DMS79 treated with DMSO at 0.1 percent for 48 hours (cell line): ENCODE measurements at places on chromosomes 4 and X.
A peak's percentile ranks its signal among the peaks of the same experiment; 100 is the strongest.

DNA sequence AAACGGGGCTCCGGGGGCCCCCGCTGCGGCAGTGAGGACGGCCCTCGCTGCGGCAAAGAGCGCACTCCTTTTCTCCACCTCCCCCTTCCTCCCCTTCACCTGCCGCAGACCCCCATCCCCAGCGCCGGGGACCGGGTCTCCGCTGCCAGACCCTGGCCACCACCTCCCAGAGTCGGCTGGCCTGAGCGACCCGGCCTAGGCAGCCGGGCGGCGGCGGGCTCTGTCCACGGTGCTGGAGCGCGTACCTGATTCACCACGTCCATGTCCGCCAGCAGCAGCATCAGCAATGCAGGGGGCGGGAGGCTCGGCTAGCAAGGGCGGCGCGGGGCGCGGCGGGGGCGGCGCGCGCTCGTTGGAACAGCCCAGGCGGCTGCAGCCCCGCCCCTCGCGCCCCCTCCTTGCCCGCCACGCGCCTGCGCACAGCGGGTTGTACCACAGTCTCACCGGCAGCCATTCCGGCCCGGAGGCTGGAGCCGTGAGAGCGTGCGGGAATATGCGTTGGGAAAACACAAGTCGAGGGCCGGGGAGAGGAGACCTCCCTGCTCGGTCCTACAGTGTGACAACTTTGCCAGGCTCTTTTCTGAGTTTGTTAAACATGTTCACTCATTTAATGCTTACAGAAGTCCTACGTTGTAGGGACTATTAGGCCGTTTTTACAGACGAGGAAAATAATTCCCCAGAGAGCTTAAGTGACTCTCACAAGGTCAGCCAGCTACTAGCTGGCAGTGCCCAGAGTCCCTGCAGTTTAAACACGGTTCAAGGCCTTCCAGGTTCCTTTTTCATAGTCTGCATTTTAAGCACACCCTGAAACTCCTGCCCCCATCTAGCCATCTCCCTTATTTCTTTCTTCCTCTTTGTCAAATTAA, at the start of gene SYP:
Gene SYP, minus strand, starts transcription at position 288 of the 866 bp plus-strand sequence. Its CDS starts 7 bp downstream, at position 281.
- DNase-seq = peak; percentile 60

GRCh38 chr4:152734699-152735050, 44.9 kb downstream of the TIGD4 start:
- no peak for DNase-seq

DNA sequence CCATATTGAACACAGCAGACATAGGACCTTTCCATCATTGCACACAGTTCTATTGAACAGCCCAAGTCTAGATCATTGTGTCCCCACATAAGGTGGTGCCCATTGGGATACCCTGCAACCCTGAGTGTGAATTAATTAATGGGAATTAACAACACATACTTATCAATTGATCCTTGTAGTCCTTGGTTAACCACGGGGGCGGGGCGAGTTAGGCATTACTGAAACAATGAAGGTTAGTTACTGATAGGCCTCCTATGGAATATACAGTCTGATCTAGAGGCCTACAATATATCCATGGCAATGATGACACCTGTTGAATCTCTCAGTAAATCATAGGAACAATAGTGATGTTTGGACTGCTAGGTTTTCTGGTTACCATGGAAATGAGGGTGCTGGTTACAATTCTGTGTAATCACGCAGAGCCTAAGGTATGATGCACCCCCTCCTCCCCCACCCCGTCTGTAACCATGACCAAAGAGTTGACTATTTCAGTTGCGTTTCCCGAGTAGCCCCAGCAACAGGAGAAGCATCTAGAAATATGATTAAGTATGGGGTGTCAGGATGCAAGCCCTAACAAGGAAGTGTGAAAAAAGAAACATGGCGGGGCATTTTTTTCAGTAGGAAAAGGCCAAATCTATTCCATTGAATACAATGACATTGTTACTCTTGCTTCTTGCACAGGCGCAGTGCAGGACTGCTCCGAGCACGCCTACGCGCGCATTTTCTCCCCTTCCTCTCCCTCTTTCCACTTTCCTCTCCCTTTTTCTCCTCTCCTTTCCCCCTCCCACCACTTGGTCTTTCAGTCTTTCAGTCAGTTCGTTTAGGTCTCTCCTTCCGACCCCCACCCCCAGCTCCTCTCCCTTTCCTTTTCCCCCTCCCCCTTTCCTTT, 677 bp upstream of the NONO start:
- DNase-seq = peak; percentile 99

DNA sequence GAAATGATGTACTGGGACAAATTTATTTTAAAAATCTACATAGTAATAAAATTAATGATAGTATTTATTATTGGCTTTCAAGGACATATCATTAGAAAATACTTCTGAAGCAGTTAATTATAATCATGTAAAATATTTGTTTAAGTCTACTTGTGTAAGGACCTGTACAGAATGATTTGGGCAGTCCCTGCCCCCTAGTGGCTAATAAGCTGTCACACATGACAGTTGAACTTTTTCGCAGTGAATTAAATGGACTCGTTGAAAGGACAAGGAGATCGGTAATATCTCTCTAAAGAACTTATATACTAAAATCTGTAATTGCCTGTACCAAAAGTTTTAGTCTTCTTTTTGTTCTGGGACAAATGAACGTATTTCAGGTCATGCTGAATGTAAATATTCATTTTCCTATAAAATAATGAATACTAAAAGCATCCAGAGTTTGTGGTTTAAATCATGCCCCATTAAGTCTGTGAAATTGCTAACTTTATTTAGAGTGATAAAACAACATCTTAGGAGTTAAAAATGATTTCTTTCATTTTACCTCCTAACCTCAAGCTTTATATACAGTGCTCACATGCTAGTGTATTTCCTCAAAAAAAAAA, 13.6 kb downstream of the EXOC1 start:
- DNase-seq = peak; percentile 36

- DNase-seq = no peak
Observed at GRCh38 chrX:136336623-136337022, 35.9 kb downstream of the ADGRG4 start.

GRCh38 chrX:20432746-20433387, 166.2 kb upstream of the RPS6KA3 start:
- DNase-seq = no peak

- peak; percentile 11 for DNase-seq
Observed at GRCh38 chr4:73341454-73341853, 62.6 kb upstream of the ALB start.

DNA sequence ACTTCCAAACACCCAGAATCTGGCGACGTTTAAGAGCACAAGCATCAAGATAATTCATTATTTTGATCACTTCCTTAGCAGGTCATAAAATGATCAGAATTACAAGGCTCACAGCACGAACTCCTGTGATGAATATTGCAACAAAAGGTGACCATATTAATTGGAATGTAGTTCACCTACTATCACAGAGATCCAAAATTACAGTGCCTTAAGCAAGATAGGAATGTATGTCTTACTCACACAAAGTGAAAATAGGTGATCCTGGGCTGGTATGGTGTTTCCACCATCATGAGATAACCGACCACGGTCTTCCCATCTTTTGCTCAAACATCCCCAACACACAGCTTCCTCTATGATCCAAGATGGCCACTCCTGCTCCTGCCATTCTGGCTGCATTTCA, 131.2 kb downstream of the SCFD2 start:
- DNase-seq = no peak

DNA sequence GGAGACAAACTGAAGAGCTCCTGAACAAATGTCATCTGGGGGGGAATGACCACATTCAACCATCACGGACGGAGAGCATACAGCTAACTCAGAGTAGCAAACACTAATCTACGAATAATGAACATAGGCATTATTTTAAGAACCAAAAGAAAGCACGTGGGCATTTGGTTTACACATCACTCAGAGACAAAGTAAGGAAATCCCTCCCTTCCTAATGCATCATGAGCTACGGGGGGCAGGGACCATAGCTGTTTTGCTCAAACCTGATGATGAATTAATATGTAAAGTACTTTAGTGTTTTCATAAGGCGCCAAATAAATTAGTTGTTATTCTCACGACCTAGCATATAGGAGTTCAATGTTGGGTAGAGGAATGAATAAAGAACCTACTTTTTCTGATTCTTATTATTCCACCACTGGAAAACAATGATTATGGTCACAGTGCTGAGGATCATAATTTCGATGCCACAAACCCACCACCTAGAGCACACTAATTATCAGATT, 11.7 kb upstream of the TMEM156 start:
- no peak for DNase-seq

- no peak for DNase-seq
Observed at GRCh38 chrX:15988661-15989603, 134.3 kb upstream of the AP1S2 start.

DNA sequence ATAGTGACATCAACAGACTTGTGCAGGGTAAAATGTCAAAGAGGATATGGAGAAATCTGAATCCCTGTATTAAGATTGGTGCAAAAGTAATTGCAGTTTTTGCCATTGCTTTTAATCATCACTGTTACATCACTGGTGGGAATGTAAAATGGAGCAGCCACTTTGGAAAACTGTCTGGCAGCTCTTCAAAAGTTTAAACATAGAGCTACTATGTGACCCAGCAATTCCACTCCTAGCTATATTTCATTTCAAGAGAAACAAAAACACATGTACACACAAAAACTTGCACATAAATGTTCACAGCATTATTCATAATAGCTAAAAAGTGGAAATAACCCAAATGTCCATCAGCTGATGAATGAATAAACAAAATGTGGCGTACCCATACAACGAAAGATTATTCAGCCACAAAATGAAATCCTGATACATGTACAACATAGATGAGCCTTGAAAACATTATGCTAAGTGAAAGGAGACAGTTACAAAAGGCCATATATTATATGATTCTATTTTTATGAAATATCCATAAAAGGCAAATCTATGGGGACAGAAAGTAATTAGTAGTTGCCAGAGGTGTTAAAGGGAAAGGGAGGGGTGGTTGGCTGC, 106.4 kb downstream of the AMELX start:
- no peak for DNase-seq

- no peak for DNase-seq
Observed at GRCh38 chr4:64975177-64975576, 565.9 kb upstream of the TECRL start.

- DNase-seq = peak; percentile 31
Observed at GRCh38 chr4:157700898-157701694, 471.7 kb downstream of the GASK1B start.

DNA sequence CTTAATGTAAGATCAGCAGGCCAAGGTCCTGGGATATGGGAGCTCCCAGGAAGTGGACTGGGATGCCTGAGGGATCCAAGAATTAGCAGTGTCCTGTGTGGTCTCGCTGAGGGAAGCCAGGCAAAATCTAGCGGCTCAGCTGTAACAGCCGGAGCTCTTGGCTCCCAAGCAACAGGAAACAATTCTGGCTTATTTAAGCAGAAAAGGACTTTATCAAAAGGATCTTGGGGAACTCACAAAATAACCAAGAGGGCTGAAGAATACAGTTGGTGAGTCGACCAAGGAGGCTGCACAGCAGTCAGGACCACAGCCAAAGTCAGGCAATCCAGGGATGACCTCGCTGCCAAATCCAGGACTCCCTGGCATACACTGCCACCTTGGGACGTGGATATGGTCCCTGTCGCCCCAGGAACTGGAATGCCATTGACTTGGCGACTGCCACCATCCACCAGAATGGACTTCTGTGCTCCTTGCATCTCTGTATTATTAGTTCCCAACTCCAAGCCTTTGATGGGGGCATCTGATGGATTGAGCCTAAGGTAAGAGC, 165.3 kb upstream of the BCOR start:
- DNase-seq = no peak

DNA sequence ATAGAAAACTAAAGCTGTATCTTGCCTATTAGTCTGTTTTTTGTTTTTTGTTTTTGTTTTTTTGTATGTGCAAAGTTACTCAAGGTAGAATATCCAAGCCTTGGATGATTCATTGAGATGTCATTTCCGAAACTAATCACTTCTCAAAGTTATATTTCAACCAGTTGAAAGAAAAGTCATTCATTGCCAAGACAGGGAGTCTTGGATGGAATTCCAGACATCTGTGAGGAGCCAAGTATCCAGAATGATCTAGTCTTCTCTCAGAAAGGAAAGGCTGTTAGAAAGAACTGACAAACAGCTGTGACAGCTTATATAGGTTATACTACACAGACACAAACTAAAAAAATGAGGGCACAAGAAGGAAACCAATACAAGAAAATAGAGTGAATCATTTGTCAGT, 141.1 kb upstream of the NDST3 start:
- DNase-seq = no peak

DNA sequence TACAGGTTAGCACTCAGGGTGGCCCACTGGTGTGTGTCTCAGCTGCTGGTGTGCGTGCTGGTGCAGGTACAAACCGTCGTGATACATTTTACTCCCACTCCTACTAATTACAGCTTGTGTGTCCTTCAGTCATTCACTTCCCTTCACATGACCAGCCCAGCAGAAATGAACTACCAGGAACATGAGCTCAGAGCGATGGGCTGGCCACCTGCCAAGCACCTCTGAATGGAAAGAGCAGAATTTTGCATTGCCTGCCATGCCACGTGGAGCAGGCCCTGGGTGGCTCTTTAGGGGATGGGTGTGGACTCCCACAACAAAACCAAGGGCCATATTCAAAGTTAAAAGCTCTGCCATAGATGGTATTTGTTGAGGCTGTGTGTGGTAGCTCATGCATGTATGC, 58.9 kb upstream of the PGM2 start:
- DNase-seq = peak; percentile 43

GRCh38 chr4:165115301-165115700, 2.6 kb upstream of the TMEM192 start:
- DNase-seq = no peak

DNA sequence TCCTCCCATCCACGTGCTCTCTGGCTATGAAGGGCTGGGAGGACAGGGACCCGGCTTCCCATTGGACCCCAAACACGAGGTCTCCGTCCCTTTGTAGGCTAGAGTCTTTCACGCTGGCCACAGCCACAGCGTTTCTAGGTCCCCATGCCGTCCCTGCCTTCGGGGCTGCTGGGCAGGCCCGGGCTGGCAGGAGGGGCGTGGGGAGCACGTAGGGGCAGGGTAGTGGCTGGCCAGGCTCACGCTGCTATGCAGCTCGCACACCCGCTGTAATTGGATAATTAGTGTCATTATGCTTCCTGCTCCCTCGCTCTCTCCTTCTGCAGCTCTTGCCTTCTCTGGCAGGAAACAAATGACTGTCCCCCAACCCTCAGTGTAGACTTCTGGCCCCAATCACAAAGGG, 9.8 kb downstream of the ATP2B3 start:
- peak; percentile 33 for DNase-seq

- no peak for DNase-seq
Observed at GRCh38 chr4:113899271-113900070, 80.0 kb downstream of the ARSJ start.

- DNase-seq = no peak
Observed at GRCh38 chr4:151690876-151691275, 69.9 kb downstream of the GATB start.

GRCh38 chr4:99430106-99430505, 5.0 kb downstream of the ADH7 start:
- DNase-seq = no peak

- DNase-seq = no peak
Observed at GRCh38 chrX:132961511-132961910, 3.1 kb upstream of the HS6ST2 start.

DNA sequence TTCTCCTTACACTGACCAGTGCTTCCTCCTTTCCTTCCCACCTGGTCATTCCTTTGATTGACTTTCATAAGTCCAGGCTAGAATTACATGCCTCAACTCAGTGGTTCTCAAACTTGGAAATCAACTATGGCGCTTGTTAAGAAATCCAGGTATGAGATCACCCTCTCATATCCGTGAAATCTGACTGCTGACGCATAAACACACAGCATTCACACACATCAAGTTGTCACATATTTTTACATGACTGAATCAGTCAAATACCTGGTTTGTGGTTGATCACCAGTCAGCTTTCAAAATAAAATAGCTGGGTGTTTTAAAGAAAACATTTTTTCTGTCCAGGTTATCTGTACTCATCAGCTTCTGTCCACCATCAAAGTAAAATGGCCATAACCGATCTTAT, 433.5 kb downstream of the AFF2 start:
- no peak for DNase-seq
